Activated naive CD8-positive, alpha-beta T cell treated with anti-CD3 and anti-CD28 coated beads, Interleukin-2, amount 50 U/mL, for 16 hours (primary cell): ENCODE measurements at places on chromosomes 7 and 10.

DNA sequence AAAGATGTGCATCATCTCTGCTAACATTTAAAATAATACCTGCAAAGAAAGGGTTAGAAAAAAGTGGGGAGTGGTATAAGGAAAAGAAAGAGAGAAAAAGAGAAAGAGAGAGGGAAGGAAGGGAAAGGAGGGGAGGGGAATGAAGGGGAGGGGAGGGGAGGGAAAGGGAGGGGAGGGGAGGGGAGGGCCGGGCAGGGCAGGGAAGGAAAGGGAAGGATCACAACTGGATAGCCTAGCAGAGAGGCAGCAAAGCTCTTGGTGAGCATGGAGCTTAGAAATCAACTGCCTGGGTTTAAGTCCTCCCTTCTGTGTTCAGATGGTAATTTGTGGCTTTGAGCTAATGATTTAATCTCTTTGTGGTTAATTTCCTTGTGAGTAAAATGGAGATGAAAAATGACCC lies 5.4 kb upstream of the FAM237B start:
- DNase-seq: no peak

DNA sequence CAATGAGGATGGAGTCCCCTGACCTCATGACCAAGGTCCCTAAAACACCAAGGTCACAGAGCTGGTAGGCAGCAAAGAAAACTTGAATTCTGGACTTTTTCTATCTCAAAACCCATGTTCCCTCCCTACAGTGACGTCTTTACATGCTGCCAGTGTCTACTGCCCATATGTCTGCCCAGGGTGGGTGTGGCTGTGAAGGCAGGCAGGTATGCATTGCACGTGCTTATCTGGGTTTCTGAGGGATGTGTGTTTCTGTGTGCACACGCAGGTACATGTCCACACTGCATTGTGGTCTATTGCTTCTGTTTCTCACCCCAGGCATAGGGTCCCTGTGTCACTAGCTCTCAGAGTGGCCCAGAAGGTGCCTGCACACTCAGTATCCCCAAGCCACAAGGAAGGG lies 13.5 kb downstream of the ATP6V1F start:
- no peak for DNase-seq

DNA sequence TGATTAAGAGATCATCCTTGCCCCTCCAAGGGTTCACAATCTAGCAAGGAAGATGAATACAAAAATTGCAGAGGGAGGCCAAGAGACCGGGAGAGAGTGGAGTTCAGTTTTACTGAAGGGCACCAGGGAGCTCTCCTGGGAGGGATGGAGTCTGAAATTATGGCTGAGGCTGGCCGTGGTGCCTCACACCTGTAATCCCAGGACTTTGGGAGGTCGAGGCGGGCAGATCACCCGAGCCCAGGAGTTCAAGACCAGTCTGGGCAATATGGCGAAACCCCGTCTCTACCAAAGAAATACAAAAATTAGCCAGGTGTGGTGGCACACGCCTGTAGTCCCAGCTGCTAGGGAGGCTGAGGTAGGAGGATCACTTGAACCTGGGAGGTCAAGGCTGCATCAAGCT lies 51.4 kb upstream of the MXI1 start:
- DNase-seq: no peak

DNA sequence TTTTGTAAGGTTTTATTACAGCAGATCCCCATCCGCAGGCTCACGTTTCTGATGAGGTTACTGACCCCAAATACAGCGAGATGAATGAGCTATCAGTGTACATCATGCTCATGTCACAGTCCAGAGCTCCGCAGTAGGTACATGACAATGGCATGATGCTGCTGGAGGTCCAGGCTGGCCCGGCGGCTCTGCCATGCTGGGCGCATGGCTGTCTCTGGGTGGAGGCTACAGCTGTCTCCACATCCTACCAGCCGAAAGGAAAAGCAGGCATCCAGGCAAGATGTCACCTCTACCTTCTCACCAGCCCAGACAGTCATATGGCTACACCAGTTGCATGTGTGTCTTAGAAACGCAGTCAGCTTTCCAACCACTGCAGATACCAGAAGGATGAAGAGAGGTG lies 90.9 kb upstream of the RNF32 start:
- no peak for DNase-seq

DNA sequence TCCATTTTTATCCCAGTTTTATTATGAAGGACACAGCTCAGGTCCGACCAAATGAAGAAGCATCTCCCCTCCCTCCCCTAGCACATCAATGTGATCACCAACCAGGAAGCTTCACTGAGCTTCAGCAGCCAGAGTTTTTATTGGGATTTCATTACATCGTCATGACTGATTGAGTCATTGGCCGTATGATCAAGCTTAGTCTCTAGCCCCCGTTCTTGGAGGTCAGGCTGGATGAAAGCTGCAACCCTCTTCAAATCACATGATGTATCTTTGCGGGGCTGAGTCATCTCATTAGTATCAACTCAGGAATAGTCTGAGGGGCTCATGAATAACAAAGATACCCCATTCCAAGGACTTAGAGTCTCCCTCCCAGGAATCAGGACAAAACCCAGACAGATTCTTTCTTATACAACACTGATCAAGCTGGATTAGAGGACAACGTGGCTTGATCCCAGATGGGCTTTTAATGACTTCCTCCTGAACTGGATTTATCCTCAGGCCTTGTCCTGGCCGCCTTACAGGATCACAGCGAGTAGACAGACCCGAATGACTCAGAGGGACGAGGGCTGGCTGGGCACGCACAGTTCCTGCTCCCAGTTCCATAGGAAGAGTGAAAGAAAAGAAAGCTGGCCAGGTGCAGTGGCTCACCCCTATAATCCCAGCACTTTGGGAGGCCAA lies 14.5 kb downstream of the LIMK1 start:
- DNase-seq: no peak

DNA sequence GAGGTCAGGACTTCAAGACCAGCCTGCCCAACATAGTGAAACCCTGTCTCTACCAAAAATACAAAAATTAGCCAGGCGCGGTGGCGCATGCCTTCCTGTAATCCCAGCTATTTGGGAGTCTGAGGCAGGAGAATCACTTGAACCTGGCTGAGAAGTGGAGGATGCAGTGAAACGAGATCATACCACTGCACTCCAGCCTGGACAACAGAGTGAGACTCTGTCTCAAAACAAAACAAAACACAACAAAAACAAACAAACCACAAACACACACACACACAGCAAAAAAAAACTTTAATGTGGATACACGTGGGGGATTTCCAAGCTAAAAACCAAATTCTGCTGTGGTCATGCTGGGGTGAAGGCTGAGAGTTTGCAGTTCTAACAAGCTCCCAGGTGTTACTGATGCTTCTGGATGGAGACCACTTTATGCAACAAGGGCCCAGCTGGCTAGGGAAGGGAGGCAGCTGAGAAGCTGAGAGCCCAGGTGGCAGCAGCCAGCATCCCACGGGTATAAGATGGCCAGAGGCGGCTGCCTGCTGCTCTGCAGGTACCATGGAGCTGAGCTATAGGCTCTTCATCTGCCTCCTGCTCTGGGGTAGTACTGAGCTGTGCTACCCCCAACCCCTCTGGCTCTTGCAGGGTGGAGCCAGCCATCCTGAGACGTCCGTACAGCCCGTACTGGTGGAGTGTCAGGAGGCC lies at the start of gene ZP3:
ZP3 (plus strand) TSS at position 538 of the 699 bp plus-strand sequence; CDS start at position 553, 15 bp downstream.
- DNase-seq: no peak

DNA sequence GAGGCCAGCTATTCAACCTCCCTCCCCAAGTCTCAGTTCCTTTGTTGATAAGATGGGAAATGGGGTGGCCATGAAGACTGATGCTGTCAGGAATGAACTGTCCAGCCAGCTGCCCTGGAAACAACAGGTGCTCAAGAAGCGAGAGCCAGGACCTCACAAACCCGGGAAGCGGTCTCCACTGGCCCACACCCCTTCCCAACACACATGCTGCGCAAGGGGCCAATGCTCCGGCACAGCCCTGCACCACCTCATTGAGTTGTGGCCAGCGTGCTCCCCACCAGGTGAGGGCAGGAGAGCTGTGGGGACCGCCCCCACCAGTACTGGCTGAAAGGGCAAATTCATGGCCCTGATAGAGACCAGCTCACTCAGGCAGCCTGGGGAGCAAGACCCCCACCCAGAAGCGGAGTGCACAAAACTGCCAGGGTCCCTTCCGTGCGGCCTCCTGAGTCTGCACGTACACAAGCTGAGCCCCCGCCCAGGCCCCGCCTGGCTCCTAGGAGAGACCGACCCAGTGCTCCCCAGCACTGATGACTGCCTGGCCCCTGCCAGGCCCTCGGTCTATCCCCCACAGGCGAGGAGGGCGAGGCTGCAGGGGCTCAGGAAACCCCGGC lies 216.6 kb downstream of the MAD1L1 start:
- no peak for DNase-seq

DNA sequence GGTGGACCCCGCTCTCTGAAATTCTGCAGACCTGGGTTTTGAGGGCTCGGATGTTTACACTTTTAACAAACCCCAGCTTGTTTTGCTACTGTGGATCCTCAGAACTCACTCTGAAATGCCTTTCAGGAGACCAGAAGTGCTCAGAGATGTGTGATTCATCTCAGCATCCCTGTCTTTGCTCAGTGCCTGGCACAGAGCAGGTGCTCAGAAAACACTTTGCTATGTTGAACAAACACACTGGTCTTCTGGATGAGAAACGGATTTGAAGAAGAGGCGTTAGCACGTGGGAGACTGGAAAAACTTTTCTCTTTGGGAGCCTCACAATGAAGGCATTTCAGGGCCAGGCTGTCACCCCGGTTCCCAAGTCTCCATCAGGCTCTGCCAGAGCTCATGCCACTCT lies 53.3 kb downstream of the SH3PXD2A start:
- DNase-seq: no peak

DNA sequence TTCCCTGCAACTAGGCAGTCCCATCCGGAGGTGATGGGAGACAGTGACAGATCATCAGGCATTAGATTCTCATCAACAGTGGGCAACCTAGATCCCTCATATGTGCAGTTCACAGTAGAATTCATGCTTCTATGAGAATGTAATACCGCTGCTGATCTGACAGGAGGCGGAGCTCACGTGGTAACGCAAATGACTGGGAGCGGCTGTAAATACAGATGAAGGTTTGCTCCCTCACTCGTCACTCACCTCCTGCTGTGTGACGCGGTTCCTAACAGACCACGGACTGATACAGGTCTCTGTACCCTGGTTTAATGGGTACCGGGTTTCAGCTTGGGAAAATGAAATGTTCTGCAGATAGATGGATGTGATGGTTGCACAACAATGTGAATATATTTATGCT lies 47.8 kb upstream of the PIK3AP1 start:
- no peak for DNase-seq

GRCh38 chr10:96995851-96996250 lies 163.8 kb downstream of the LCOR start:
- DNase-seq: no peak

DNA sequence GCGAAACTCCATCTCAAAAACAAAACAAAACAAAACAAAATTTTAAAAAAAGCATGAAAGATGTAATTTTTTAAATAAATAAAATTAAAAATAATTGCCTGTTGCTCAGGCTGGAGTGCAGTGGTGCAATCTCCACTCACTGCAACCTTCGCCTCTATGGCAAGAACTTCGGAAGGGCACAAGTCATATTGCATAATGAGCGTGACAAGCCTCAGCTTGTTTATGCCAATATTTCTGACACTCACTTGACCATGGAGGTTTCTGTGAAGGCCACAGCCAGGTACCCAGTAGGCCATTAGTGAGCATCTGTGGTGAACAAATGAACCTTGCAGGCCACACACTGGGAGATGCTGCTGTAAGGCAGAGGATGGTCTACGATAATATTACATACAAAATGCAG lies 106.1 kb upstream of the KMT2C start:
- DNase-seq: no peak

DNA sequence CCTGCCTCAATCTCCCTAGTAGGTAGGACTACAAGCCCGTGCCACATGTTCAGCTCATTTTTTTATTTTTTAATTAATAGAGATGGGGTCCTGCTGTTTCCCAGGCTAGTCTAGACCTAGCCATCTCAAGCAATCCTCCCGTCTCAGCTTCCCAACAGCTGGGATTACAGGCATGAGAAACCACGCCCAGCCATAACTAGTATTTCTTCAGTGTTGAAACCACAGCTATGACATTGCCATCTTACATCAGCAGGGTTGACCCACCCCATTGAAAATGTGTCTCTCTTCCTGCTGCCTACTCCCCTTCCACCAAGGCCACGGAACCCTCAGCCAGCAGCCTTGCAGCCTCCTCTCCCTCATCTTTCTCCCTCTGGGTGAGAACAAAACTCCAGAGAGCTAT lies 62.1 kb upstream of the ZNF746 start:
- DNase-seq: no peak

GRCh38 chr7:100516135-100516812 lies 22.7 kb upstream of the AGFG2 start:
- DNase-seq: no peak

DNA sequence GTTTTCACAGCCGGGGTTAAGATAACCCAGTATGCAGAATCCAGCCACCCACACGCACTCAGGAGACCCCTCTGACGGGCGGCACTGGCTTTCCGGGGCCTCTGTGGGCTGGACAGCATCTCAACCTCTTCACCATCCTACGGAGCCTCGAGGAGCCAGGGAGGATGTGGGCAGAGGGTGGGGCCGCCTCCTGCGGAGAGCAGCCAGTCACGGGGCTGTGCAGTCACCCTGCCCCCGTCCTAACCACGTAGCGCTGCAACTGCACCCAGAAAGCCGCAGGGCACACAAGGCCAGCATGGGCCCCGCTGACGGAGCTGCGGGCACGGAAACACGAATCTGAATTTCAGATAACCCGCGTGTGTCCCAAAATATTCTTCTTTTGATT lies 270.3 kb downstream of the ELFN1 start:
- DNase-seq: peak; percentile 63

DNA sequence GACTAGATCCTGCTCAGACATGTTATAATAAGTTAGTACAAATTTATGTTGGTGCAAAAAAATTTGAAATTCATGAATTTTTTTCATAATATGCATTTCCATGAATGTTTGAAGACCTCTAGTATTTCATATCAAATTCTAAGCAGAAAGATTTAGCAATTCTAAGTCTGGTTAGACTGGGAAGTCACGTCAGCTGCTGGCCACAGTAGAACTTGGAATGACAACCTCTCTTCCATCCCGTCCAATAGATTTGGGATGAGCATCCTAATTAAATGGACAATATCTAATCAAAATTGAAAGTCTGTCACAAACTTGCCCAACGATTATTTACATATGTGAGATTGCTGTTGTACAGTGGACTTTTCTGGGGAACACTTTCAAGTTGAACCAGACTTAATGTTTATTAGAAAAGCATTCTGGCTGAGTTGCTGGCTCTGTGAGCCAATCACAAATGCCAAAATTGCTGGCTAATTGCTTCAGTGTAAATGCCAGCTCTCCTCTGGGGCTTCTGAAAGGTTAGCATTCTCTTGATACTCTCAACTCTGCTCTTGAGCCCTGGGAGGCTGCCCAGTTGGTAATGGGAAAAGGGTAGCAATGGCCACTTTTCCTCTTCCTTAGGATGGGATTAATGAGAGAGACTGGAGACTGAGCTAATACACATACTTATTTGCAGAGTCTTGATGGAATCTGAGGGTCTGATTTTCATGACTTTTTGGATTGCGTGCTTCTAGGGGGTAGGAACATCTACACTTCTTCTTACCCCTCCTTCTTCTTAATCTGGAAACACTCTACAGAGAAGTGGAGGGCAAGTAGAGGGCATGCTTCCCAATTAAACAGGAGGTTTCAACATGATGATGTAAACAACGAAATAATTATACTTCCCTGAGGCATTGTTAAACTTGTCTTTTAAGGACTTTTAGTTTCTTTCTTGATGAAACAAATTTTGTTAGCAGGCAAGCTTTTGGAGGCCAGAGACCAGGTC lies 253.5 kb downstream of the BAMBI start:
- DNase-seq: no peak
